Adrenal gland (tissue), 19 donors: ENCODE measurements at places on chromosomes 5 and 9.

GRCh38 chr5:91245871-91246270 is 137.2 kb downstream of the ARRDC3 start:
- no peak for DNase-seq

GRCh38 chr5:10652151-10652550 is 88.3 kb downstream of the ANKRD33B start:
- DNase-seq, result no peak

DNA sequence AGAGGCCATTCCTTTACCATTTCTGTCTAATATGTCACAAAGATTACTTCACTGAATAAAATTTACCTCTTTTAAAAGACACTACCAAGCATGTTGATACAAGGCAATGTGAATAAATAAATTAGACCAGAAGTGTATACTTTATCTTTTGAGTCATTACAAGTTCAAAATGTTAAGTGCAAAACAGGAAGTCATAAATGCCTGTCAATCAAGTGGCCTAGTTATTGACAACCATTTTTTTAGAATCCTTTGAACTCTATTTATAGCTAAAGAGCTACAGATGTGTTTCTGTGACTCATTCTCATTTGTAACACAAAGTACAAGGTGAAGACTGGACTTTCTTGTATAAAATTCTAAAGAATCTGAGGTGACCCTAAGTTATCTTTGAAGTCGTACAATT is 602.7 kb upstream of the SEMA6A start:
- no peak for DNase-seq

- DNase-seq, result no peak
Observed at GRCh38 chr9:114287001-114287762, 35.7 kb upstream of the ORM1 start.

DNA sequence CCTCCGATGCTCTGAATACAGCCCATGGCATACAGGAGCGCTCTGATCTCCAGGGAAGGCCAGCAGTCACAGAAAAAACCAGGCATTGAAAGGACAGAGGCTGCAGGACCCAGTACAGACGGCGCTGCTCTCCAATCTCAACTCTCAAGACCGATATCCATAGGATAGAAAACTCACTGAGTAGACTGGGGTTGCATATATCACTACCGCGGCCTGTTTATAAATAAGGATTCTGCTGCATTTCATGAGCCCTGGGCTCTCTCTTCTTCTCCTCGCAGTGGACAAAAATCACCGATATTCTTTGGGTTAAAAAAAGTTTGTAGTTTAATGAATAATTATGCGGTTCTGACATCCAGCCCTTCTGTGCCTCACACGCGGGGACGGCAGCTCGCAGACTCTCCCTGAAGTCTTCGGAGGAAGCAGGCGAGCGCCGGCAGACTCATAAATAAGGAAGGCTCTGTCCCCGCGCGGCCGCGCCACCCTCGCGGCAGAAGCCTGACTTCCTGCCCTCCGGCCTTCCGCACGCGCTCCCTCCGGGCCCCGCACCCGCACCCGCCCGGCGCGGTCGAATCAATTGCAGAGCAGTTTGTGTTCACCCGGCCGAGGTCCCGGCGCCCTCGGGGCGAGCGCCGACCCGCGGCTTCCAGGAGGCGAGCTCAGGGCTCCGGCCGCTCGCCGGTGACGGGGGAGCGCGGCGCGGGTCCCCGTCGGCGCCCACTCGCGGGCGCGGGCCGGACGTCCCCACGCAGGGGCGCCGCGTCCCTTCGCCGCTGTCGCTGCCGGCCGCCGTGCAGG is at the start of gene FAM78A:
TSS of gene FAM78A (minus strand) at position 417 of the 795 bp plus-strand sequence. CDS start at position 86, 331 bp downstream.
- peak; percentile 56 for DNase-seq

DNA sequence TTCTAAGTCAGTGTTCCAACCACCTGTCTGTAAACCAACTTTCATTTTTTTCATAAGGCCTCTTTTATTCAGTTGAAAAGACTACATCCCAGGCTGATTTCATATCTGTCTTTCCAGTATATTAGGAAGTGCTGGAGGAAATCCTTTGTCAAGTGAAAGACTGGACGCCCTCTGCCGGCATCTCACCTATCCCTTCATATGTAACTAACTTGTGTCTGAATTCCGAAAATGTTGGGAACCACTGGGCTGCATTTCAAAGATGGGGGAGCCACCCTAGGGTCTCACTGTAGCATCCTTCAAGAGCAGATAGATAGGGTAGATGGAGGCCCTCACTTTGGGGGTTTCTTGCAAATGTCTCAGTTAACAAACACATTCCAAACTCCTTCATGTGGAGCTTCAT is 569.8 kb downstream of the CTNND2 start:
- no peak for DNase-seq
